ENCODE measurements at places on chromosomes 12 and 14. TPM values are rescaled to one million over a fixed set of nuclear protein-coding genes. Genes with fewer than 3 reads are reported as not detected.

DNA sequence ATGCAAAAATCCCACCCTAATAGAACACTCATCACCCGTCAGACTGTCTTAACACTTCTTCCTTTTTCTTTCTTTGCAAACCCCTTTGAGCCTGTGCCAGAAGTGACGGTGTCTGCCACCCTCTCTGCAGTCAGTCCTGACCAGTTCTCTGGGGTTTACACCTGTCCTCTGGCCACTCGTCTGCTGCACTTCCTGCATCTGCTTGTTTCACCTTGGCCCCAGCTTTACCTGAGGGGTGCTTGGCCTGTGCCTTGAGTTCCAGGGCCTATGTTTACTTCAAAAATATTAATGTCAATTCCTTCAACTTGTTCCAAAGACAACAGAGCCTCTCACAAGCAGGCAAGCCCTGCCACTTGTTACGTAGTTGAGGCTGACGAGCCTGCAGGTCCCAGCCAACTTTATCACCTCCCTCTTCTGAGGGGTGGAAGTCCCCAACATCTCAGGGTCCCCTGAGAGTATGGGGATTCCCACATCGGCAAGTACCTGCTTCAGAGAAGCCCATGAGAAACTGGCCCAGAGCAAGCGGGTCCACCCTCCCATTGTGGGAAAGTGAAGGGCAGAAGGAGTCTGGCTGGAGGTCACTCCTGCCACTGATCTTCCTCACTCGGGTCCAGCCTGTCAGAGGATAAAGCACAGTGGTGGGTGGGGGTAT, 205.4 kb downstream of the DAD1 start:
- DNase-seq, result no peak

GRCh38 chr12:20950248-20950647, 139.7 kb downstream of the SLCO1B3 start:
- no peak for DNase-seq

DNA sequence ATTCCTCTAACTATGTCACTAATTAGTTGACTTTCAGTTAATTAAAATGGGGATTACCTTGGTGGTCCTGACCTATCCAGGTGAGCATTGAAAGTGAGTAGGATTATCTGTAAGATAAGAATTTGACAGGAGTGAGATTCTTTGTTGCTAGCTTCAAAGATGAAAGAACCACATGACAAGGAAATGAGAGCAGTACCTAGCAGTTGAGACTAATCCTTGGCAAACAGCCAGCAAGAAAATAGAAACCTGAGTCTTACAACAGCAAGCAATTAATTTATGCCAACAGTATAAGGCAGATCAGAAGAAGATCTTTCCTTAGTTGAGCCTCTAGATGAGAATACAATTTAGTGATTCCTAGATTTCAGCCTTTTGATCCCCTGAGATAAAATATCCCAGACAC, 1058.4 kb downstream of the LRFN5 start:
- no peak for DNase-seq

Gene EPS8
- polyA plus RNA-seq, result 9.2 TPM

DNA sequence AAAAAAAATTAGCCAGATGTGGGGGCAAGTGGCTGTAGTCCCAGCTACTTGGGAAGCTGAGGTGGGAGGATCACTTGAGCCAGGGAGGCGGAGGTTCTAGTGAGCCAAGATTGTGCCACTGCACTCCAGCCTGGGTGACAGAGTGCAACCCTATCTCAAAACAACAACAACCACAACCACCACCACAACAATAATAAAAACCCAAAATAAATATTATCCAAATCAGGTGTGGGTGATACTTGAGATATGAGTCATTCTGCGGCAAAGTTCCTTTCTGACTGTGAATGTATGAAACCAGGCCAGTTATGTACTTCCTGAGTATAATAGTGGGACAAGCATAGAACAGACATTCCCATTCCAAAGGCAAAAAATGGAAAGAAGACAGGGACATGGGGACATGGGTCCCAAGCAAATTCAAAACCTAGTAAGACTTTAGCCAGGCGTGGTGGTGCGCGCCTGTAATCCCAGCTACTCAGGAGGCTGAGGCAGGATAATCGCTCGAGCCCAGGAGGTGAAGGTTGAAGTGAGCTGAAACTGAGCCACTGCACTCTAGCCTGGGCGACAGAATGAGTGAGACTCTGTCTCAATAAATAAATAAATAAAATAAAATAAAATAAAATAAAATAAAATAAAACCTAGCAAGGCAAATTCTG, 9.7 kb upstream of the ERC1 start:
- no peak for DNase-seq

DNA sequence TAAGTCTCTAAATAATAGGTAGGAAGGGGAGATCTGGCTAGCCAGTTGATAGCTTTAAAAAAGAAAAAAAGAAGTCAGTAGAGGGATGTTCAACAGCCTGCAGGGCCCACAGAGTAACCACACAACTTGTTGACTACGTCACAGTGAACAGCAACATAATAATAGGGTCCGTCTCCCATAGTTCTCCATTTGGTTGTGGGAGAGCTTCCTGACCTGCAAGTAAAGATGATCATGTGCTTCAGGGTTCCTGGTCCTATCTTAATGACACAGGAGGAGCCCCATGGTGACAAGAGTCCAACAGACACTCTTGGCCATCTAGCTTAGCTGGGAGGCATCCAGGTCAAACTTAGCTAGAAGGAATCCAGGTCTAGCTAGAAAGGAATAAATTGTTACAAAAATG, 36.2 kb downstream of the FGD6 start:
- DNase-seq, result no peak

DNA sequence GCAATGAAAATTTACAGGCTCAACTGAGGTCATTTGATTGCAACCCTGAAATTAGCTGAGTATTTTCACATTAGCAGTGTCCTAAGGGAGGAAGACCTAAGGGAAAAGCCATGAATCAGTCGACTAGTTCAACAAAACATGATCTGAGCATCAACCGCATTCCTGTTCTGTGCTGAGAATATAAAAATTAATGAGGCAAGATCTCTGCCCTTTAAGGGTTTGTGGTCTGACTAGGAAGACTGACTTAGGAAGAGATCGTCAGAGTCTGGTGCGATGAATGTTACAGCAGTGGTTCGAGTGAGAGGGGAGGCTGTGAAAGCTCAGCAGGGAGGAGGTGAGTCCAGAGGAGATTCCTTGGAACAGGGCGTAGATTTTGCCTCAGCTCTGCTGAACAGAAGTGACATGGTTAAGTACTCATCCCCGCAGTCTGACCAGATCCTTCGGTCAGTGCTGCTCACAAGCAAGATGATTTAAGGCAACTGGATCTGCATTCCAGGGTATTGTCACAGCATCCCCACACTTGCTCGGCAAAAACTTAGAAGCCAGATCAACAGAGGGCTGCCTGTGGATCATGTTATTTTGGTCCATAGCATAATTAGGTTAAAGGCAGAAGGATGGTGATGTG, 49.6 kb downstream of the BMAL2 start:
- DNase-seq, result no peak

- DNase-seq, result no peak
These were observed 2.1 kb downstream of the RPS29 start for GRCh38 chr14:49584058-49584457.

DNA sequence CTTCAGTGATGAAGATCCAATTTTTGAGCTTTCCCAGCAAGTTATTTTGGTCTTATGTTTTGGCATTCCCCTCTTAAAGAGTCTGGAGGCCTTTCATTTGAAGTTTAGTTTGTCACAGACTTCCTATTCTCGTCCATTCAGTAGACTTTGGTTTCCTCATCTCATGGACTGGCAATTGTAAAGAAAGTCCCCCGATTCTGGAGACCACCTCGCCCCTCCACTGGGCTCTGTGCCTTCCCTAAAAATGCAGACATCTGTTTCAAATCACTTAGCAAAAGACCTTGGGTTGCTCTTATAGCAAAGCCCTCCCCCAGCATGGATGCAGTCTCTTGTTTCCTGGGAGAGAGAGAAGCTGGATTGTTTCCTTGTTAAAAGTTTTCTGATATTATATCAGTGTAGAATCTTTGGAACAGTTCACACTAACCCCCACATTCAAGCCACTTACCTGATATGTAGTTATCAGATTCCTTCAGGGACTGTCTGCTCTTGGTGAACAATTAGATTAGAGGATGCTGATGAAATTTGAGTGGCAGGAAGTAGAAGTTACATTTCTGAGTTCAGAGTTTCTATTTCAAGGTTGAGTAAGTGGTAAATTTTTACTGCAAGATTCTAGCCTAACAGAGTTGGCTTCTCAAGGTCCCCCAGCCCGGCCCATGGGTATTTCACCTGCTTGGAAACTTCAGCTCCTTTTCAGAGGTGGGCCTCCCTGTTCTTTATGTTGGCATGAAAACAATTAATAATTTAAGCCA, 56.3 kb downstream of the PLXNC1 start:
- DNase-seq, result no peak

GRCh38 chr12:75814851-75815754, 216.5 kb downstream of the PHLDA1 start:
- no peak for DNase-seq

Gene CYP46A1
- polyA plus RNA-seq, result 0.62 TPM

DNA sequence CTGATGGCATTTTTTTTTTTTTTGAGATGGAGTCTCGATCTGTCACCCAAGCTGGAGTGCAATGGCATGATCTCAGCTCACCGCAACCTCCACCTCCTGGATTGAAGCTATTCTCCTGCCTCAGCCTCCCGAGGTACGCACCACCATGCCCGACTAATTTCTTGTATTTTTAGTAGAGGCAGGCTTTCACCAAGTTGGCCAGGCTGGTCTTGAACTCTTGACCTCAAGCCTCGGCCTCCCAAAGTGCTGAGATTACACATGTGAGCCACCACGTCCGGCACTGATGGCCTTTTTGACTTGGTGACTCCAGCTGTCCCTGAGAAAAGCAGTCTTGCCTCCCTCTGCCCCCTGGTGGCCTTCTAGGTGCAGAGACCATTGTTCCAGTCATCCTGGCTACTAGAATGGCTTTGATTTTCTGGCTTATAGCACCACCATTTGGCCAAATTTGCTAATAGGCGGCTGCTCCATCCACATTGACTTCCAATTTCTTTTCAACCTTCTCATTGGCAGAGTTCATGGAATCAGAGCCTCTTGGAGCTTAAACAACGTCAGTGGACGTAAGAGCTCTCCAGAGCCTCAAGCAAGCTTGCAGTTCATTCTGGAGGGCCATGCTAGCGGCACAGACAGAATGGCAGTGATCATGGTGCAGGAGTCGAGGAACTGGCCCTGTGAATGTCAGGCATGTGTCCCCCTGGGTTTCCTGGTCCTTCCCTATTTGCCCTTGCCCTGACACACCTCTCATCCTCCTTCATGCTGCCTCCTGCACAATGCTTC, 25.4 kb upstream of the EIF4B start:
- DNase-seq, result peak; percentile 76

GRCh38 chr12:13959131-13959723, 22.2 kb downstream of the GRIN2B start:
- no peak for DNase-seq

- no peak for DNase-seq
These were observed 232.7 kb downstream of the CACNA1C start for GRCh38 chr12:2285462-2285861.

Gene NFATC4
- polyA plus RNA-seq, result 79.8 TPM

Gene PRR4
- polyA plus RNA-seq, result 6.4 TPM

Gene LRRIQ1
- 0.43 TPM for polyA plus RNA-seq

- DNase-seq, result no peak
These were observed 28.6 kb downstream of the PRDM4 start for GRCh38 chr12:107732365-107732764.

- no peak for DNase-seq
These were observed 102.1 kb downstream of the DENND5B start for GRCh38 chr12:31488737-31489338.

- no peak for DNase-seq
These were observed 9.0 kb downstream of the PTPN11 start for GRCh38 chr12:112427760-112428159.

Gene OASL
- polyA plus RNA-seq, result 5.7 TPM

GRCh38 chr12:18158774-18159557, 69.0 kb upstream of the RERGL start:
- DNase-seq, result peak; percentile 4

Gene AMN
- polyA plus RNA-seq, result 3.5 TPM

- no peak for DNase-seq
These were observed 56.9 kb upstream of the MAP1LC3B2 start for GRCh38 chr12:116502141-116502725.

DNA sequence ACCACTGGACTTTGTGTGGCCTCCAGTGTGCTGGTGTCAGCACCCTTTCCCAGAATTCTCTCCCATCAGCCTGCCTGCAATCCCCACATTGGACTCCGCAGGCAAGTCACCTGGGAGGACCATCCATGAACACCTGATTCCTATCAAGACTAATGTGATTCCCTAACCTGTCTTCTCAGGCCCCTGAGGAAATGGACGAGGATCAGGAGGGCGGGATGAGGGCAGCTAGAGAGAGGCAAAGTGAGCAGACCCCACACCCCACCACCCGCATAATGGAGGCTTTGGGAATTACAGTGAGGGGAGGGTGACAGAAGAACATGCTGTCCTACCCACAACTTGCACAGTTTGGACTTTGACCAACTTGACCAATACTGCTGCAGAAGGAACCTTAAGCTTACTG, 60.9 kb upstream of the RFX4 start:
- no peak for DNase-seq

GRCh38 chr12:126874427-126875026, 1392.4 kb upstream of the TMEM132C start:
- peak; percentile 4 for DNase-seq

DNA sequence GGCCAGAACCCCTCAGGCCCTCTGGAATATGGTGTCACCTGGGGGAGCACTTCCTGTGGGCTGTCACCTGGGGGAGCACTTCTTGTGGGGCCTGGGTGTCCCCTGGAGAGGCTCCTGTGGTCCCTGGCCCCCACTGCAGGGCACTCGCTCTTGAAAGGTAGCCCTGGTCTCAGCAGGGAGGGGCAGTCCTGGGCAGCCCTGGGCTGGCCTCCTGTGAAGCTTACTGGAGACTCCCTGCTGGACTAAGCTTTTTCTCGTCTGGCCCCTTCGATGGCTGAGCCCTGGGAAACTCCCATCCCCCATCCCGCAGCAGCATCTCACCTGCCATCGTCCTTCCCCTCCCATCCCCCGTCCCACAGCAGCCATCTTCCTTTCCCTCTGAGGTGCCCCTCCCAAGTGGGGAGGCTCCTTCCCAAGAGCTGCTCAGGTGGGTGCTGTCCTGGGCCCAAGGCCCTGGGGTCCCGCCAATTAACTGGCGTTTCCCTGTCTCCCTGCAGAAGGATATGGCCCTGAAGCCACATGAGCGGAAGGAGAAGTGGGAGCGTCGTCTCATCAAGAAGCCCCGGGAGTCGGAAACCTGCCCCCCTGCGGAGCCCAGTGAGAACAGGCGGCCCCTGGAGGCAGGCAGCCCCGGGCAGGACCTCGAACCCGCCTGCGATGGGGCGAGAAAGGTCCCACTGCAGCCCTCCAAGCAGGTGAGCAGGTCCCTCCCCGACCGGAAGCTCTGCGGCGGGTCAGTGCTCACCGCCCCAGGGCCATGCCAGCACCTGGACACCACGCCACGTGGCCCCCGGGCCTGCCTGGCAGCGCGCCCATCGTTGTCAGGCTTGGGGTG, 17.9 kb downstream of the FBRSL1 start:
- no peak for DNase-seq

DNA sequence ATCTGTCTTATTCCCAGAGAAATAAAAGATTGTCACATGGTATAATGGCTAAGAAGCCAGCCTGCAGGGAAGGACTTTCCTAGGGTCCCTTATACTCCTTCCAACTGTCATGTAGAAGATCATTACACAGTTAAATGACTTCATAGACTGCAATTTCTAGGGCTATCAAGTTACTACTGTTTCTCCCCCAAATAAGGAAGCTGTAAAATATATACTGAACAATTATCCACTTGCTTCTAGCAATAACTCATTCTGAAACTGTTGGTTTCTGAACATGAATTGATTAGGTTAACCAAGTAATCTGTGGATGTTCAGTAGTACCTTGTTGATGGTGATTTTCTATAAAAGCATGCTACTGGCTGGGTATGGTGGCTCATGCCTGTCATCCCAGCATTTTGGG, 44.6 kb downstream of the A2ML1 start:
- no peak for DNase-seq

Gene MUCL1
- 19.2 TPM for polyA plus RNA-seq

All from thymus (tissue), 14 donors.